ENCODE measurements at places on chromosomes 3 and 15. TPM values are rescaled to one million over a fixed set of nuclear protein-coding genes. Genes with fewer than 3 reads are reported as not detected.

- DNase-seq, result no peak
Measured at GRCh38 chr3:32751377-32751776, 66.4 kb downstream of the CNOT10 start.

- no peak for DNase-seq
Measured at GRCh38 chr3:123267821-123268220, 66.1 kb downstream of the SEC22A start.

GRCh38 chr15:77871852-77872371 is 205.6 kb downstream of the TBC1D2B start:
- no peak for DNase-seq

GRCh38 chr15:98853617-98854420 is 153.8 kb downstream of the PGPEP1L start:
- DNase-seq, result no peak

GRCh38 chr3:71117572-71118247 is 465.8 kb downstream of the FOXP1 start:
- DNase-seq, result no peak

GRCh38 chr15:57375827-57376695 is at the start of gene CGNL1:
Gene CGNL1 (plus strand): TSS chr15:57376505. CDS start chr15:57438000, 61,495 bp downstream.
- no peak for DNase-seq

DNA sequence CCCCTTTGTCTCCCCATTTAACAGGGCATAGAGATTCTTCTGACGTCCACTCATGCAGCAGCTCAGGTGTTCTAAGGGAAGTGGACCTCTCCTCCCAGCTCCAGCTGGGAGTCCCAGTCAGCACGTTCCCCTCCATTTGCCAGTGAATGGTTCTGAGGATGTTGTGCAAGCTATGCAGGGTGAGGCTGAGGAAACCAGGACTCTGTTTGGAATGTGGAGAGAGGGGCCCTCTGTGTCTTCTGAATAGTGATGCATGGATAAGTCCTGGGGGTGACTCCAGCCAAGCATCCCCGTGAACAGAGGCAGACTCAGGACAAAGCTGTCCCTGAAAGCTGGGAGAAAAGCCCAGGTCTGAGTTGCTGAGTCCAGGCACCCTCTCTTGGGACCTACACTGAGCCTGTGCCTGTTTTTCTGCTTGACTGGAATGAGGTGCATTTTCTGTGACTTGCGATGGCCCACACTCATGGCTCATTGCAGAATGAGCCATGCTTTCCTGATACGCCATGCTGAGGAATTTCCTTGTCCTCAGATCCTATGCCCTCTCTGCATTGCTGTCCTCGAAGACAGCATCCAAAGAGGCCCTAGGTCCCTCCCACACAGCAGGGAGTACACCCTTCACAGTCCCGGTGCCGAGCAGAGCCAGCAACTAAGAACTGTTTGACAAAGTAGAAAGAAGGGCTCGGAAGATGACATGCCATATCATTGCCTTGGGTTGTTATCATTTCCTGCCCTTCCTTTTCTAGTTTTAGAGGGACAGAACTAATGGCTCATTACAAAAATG is 185.2 kb downstream of the ATP10A start:
- DNase-seq, result no peak

DNA sequence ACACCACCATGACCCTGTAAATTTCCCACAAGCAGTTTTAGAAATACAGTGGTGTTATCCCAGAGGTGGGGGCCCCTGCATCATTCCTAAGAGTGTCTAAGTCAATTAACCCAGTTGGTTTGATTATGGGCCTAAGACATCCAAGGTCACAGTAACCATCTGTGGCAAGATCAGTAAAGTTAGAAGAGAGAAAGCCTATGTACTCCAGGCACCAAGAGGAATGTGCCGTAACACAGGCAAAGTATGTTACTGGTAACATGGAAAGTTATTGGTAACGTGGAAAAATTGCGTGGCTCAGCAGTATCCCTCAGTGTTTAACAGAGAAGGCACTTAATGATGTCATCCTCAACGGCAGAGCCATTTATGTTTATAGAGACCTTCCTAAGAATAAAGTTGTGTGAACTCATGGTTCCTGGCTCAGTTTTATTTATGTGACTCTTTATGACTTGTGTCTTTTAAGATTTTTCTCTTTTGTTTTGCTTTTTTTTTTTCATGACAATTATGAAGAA is 144.1 kb upstream of the RASGRP1 start:
- no peak for DNase-seq

GRCh38 chr3:182257361-182257760 is 535.9 kb upstream of the ATP11B start:
- DNase-seq, result no peak

- DNase-seq, result no peak
Measured at GRCh38 chr3:53921296-53921695, 29.6 kb upstream of the SELENOK start.

DNA sequence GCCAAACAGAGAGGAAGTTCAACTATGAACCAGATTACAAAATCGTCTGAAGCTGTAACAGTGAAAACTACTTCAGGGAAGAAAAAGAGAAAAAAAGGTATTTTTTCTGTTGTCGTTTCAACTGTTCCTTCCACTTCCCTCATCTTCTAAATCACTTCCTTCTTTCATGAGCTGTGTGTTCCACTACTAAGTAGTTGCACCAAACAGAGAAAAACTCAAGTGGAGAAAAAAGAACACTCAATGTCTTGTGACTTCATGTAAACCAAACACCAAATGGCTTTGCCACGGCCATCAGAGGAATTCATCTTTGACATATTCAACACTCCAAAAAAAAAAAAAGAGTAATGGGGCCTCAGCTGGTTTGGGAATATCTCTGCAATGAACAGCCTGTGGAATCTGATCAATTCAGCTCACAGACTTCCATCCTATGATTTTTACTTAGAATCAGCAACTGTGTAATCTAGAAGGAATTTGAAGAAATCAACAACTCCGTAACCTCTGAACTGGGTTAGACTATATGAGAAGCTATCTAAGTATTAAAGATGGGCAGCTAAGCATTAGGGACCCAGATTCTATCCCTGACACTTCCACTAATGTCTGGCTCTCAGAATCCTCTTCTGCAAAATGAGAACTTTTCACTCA is 47.5 kb upstream of the RNF7 start:
- DNase-seq, result no peak

- DNase-seq, result no peak
Measured at GRCh38 chr3:101602731-101603130, 28.8 kb downstream of the PCNP start.

- no peak for DNase-seq
Measured at GRCh38 chr3:99901200-99901926, 83.7 kb downstream of the CMSS1 start.

ATP13A3 gene
- polyA plus RNA-seq, result 108 TPM

OR5K2 gene
- 0.53 TPM for polyA plus RNA-seq

CFAP20DC gene
- 4.6 TPM for polyA plus RNA-seq

SLC9A9 gene
- polyA plus RNA-seq, result 6.8 TPM

NIPA2 gene
- 59.5 TPM for polyA plus RNA-seq

ADIPOQ gene
- polyA plus RNA-seq, result not detected

IL17RE gene
- 12.7 TPM for polyA plus RNA-seq

CMTM8 gene
- polyA plus RNA-seq, result 9.2 TPM

ADCY5 gene
- 10.8 TPM for polyA plus RNA-seq

All from right renal cortex interstitium (tissue), 3 donors.